GM19239 (cell line): ENCODE measurements at places on chromosomes 2 and 18.

DNA sequence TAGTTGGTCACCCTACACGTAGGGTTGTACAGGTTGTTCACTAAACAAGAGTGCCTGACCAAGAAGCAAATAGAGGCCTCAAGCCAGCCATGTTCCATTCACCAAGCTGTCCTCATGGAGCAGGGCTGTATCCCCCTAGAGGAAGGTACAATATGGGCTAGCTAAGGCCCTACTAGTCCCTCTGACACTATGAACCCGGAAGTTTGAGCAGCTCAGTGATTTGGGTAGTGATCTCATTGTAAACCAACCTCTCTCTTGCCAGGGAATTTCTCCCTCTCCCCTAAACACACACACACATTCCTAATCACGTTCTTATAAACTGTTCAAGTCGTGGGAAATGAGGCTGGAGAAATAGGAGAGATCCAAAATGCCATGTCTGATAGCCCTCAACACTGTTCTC is 6.7 kb upstream of the CYS1 start:
- DNase-seq, result no peak

- DNase-seq, result no peak
These were observed 69.5 kb downstream of the EVA1A start for GRCh38 chr2:75491129-75491753.

GRCh38 chr2:6475155-6475940 is 390.4 kb downstream of the CMPK2 start:
- no peak for DNase-seq

DNA sequence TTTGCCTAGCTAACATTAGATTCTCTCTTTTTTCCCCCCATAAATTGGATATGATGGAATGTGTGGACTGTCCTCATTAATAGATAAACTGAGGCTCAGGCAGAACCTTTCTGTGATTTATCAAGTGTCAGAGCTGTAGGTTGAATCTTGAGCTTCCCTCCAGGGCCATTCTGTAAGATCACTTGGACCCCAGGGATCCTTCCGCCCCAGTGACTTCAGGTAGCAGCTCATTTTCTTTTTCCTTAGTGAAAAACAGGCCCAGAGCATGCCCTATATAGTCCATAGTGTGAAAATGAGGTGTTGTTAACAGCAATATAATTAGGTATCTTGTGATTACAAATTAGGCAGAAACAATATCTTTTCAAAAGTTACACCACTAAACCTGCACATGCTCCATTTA is 269.7 kb downstream of the ZNF385B start:
- no peak for DNase-seq

GRCh38 chr2:222448748-222449181 is 24.4 kb downstream of the SGPP2 start:
- no peak for DNase-seq

DNA sequence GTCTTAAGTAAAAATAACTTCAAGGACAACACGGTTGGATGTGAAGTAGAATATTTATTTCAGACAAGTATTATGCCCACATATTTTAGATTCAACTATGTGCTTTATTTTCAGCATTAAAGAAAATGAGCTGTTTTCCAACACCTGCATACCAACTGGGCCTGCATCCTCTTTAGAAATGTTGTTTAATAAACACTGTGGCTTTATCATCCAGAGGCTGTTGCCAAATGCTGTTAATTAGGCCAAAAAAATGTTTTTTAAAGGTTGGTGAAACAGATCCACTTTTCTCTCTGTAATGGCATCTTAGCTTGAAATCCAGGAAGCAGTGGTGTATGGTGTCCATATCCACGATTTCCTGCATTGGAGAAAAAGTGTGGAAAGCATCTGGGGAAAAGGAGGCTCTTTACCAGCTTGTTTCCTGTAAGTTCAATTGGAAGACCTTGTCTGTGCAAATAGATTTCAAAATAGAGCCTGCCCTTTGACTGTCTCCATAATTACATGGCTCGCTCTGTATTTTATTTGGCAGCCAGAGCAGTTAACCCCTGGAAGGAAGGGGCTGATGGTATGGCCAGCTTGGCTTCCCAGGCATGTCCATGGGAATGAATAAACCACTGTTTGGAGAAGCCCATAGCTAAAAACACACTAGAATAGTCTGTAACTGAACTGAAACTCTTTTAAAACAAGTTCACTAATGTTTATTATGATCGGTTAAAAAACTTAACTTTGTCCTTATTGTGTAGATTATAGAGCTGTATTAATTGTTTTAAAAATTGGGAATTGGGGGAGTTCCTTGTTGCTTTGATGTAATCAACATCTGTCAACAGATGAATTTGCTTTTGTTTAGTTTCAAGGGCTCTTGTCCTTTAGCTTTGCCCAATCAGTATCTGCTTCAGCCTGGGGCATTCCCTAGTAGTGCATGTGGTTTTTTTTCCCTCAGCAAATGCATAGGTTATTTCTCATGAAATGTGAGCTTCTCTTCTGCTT is 33.0 kb upstream of the DLX1 start:
- DNase-seq, result no peak

DNA sequence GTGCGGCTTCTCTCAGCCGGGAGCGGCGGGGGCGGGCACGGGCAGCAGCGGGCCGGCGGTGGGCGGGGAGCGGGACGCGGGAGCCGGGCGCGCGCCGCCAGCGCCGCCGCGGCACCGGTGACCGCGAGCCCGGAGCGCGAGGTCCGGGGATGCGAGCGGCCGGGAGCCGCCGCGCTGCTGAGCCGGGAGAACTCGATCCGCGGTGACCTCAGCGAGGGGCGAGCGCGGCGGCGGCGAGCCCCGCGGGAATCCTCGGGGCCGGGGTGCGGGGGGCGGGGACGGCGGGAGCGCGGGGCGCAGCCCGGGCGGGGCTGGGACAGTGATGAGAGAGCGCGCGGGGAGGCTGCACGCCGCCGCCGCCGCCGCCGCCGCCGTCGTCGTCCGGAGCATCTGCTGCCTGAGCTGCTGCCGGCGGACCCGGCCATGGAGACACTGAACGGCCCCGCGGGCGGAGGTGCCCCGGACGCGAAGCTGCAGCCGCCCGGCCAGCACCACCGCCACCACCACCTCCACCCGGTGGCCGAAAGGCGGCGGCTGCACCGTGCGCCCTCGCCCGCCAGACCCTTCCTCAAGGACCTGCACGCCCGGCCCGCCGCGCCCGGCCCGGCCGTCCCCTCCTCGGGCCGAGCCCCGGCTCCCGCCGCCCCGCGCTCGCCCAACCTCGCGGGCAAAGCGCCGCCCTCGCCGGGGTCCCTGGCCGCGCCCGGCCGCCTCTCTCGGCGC is at the start of gene MTCL1:
MTCL1 (plus strand) TSS at position 319 of the 723 bp plus-strand sequence; CDS start at position 424, 105 bp downstream.
- DNase-seq, result peak; percentile 86

DNA sequence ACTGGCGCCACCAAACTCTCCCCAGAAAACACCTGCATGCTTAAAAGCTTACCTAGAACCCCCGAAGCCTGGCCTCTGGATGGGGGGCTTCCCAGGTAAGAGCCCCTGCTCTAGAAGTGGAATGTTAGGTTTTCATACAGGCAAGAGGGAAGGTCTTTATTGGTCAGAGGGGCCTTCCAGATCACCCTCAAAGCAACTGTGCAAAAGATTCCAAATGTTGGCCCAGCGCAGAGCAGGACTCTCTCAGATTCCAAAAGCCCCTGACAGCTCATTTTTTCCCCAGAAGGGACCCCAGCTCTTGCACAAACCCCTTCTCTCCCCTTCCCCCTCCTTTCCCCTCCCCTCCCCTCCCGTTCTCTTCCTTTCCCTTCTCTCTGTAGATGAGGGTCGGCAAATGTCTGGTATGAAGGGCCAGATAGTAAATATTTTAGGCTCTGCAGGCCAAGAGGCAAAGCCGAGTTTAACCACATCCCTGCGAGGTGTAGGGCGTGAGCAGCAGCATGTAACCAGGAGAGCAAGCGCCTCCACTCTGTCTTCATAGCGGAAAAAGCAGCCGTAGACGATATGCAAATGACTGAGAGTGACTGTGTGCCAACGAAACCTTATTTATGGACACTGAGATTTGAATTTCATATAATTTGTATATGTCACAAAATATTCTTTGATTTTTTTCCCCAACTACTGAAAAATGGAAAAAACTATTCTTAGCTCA is 116.9 kb downstream of the SMAD7 start:
- peak; percentile 78 for DNase-seq

DNA sequence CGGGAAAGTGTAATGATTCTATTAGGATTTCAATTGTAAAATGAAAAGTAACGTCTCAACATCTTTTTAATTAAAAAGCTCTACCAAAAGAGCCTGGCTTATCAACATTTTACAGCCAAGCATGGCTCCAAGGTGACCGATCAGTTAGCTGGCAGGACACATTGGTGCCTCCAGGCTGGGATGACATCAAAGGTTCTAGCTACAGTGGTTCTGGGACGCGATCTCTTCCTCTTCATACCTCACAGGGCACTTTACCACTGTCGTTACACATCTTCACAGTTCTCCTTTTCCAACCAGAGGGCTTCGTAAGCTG is 693 bp downstream of the ORC2 start:
- peak; percentile 2 for DNase-seq

DNA sequence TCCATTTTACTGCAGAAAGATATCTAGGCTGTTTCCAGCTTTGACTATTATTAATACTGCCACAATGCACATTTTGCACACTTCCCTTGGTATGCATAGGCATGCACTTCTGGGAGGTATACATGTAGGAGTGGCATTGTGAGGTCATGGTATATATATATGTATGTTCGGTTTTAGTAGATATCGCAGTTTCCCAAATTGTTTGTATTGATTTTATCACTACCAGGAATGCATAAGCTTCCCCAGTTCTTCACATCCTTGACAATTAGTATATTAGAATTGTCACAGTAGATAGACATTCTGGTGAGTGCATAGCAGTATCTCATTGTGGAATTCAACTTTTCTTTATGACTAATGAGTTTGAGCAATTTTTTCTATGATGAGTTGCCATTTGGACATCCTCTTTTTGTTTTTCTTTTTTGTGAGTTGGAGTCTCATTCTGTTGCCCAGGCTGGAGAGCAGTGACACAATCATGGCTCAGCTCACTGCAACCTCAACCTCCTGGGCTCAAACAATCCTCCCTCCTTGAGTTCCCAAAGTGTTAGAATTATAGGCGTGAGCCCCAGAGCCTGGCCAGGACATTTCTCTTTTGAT is 4.2 kb upstream of the GRB14 start:
- DNase-seq, result no peak

DNA sequence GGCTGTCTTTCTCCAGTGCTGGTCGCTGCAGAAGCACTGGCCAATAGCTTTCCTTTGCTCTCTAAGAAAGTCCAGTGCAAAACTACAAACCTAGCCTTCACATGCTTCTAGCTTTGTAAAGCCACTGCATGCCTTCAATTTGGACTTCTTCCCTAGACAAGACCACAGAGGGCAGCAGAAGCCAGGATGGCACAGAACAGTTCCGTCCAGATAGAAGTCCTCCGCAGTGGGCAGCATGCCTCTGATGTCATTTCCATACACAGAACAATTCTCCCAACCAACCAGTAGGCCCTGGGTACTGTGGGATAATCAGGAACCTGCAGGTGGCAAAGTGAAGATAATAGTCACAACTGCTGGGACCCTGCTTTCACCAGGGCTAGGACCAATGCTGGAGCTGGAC is 3.3 kb downstream of the ST6GAL2 start:
- DNase-seq, result no peak

DNA sequence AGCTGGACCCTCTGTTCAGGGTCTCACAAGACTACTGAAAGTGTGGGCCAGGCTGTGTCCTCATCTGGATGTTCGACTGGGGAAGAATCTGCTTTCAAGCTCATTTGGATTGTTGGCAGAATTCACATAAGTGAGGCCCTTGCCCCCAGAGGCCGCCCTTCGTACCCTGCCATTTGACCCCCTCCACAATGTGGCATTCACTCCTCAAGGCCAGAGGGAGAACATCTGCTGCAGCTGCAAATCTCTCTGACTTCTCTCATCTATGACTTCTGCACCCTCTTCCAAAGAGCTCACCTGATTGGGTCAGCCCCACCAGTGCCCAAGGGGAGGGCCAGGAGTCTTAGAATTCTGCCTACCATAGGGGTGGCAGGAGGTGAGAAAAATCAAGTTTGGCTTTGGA is 3.9 kb upstream of the CNDP2 start:
- no peak for DNase-seq

DNA sequence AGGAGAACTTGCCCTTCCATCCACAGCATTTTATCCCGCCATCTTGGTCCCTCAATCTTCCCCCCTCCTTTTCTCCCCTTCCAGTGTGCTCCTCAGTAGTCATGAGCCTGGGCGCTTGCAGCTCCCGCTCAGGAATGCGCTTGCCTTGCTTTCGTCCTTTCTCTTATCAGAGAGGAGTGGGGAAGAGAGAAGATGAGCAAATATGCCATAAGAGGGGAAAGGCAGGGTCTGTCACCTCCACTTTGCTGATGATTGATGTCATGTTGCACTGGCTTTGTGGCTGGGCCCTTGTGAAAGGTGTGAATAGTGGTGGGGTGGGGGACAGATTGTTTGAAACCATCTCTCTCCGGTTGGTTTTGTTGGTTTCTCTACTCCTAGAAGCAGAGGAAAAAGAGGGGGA is 569.3 kb downstream of the TNS1 start:
- DNase-seq, result no peak
